Activated CD8-positive, alpha-beta memory T cell treated with anti-CD3 and anti-CD28 coated beads for 4 hours (primary cell): ENCODE measurements at places on chromosomes 1 and 21.

- no peak for DNase-seq
Measured at GRCh38 chr21:35509001-35509704, 460.1 kb upstream of the RUNX1 start.

DNA sequence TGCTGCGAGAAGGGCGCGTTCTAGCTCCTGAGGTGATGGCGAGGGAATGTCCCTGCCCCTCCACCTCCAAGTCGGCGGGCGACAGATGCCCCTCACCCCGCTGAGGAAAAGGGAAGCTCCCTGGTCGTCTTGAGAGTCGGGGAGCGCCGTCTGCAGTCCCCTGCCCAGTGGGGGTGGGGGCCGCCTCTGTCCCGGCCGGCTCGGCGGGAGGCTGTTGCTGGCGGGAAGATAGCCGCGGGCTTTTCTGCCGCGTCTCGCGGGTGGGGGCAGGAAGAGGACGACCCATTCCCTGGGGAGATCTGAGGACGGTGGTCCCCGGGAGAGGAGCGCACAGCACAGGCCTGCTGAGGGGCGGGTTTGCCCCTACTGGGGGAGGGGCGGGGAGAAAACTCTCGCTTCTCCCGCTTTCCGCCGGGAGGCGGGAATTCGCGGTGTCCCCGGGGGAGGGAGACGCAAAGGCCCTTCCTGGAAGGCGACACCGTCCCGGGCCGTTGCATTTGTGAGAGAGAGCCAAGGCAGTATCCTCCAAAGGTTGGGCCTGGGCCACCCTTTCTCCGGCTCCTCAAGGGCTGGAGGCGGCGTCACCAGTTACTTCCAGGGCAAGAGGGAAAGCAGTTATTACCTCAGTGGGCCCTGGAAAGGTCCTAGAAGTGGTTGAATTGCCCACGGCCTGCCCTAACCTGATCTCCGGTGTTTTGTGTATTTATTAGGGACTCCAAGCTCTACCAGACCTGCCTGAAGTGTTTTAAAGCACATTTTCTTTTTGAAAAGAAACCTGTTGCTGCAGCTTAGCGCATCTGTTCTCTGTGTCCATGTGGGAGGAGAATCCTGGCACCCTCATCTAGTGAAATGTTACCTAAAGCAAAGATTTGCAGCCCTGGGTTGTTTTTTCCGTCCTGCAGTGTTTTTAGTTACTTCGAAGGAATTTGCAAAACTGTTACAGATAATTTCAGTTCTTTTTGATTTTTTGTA is 648 bp downstream of the S100PBP start:
- DNase-seq = no peak

GRCh38 chr1:207051191-207051943 is at the start of gene YOD1:
Gene YOD1 (minus strand): TSS chr1:207051208. CDS start chr1:207051030, 178 bp downstream.
- no peak for DNase-seq

GRCh38 chr1:235329139-235329902 is 951 bp downstream of the GGPS1 start:
- DNase-seq = no peak

DNA sequence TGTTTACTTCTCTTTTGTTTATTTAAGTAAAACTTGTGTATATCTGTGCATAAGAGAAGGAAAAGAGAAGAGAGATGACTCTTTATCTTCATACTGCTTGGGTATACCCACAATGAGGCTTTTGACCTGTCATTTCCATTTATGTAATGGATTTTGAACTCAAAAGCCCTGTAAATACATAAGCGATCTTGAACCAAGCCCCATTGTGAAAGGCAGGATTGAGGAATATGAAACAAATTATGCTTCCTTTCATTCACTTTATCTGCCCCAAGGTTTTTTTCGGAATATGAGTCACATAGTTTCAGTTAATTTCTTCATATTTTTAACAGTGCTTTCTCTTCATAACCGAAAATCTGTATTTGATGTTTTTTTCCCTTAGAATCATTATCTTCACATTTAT is 21.4 kb downstream of the CNST start:
- no peak for DNase-seq
